ENCODE measurements at places on chromosomes 12 and 14. TPM values are rescaled to one million over a fixed set of nuclear protein-coding genes. Genes with fewer than 3 reads are reported as not detected.

Gene DDN
- total RNA-seq: 0.29 TPM

Gene TMEM132C
- total RNA-seq: not detected

Gene SPIC
- total RNA-seq: not detected

Gene ALDH1L2
- total RNA-seq: 1.2 TPM

Gene VTI1B
- total RNA-seq: 72.9 TPM

Gene CRACR2A
- 48.5 TPM for total RNA-seq

Gene COCH
- 0.51 TPM for total RNA-seq

Gene SPTB
- not detected for total RNA-seq

Gene RASSF8
- 1.6 TPM for total RNA-seq

Gene CAPZA3
- not detected for total RNA-seq

Gene GDF3
- not detected for total RNA-seq

Data from T-helper 1 cell treated with Interleukin-12 subunit alpha and Interleukin-12 subunit beta and Interleukin-4 antibody, amounts not matched to agents 30 ng/mL and 1 ng/mL, for 36 hours (primary cell).